Ureter (tissue), 1 donor: ENCODE measurements at places on chromosomes 6 and 20. TPM values are rescaled to one million over a fixed set of nuclear protein-coding genes. Genes with fewer than 3 reads are reported as not detected.

Gene ARFGEF3
- total RNA-seq = 40.1 TPM

Gene SYCP2L
- total RNA-seq = 0.26 TPM

Gene TPD52L1
- 54.8 TPM for total RNA-seq

Gene SMPD2
- total RNA-seq = 15.3 TPM

Gene NTSR1
- total RNA-seq = not detected

Gene OTOR
- total RNA-seq = not detected
